ENCODE measurements at places on chromosomes 3 and 15.

DNA sequence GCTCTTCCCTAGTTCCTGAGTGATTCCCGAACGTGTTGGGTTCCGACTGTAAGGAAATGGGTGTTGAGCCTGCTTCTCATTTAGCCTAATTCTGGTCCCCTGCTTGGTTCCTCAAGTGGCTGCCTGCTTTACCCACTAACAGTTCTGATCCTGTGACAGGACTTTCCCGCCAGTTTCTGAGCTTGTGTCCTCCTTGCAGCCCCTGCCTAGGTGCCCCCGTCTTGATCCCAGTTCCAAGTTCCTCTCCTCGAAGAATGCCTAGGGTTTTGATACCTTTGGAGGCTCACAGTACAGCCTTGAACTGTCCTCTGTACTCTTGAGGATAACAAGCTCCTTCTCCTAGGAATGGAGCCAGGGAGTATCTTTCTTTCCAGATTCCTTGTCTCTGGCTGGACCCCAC lies 12.0 kb upstream of the RASGRF1 start:
- DNase-seq, result no peak

DNA sequence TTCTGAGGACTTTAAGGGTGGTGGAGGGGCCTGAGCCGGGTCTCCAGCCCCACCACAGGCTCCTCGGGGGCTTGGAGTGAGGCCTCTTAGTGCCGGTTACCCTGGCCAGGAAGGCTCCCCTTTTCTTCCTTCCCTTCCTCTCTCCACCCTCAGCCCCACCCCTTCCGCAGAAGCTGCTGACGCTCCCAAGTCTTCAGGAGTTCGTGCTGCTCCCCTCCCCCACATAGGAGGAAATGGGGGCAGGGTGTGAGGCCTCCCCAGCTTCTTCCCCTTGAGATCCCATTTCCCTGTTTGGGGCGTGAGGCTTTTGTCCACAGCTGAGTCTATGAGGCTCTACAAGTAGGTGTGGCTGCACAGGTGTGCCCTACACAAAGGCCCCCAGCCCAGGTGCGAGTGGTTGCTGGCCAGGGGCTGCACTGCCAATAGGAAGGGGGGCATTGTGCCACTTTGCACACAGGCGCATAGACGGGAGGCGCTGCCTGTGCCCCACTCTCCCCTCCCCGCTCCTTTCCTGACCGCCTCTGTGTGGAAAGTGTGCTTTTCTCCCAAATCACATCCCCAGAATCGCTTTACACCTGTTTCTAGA lies 915 bp upstream of the CALML4 start:
- DNase-seq, result no peak

DNA sequence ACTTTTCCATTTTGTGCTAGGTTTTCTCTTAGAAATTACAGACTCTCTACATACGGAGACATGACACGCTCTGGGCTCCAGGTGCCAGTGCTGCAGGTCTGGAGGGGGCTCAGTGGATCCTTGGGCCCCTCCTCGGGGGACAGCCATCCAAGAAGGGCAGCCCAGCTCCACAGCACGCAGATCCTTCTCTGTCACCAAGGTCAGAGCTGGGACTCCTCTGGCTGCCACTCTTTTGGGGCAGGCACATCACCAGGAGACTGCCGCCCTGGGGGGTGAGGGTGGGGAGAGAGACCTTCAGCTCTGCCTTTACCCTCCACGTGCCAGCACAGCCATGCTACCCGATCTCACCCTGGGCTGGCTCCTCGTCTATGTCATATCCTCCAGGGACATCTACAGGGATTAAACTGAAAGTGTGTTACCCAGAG lies 65.6 kb downstream of the ATP10A start:
- DNase-seq, result no peak

DNA sequence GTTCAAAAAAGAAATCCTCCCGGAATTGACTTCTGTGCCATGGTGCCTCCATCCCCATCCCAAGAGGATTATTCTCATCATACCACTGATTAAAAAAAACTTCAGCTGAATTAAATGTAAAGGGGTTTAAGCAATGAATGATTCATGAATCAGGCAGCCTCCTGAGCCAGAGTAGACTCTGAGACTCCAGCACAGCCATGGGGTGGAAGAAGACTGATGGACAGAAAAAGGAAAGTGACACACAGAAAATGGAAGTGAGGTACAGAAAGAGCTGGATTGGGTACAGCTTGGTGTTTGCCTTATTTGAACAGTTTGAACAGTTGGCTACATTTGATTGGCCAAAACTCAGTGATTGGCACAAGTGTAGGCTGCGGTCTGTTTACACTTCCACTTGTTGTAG lies 224.8 kb upstream of the ATP10A start:
- DNase-seq, result peak; percentile 91

DNA sequence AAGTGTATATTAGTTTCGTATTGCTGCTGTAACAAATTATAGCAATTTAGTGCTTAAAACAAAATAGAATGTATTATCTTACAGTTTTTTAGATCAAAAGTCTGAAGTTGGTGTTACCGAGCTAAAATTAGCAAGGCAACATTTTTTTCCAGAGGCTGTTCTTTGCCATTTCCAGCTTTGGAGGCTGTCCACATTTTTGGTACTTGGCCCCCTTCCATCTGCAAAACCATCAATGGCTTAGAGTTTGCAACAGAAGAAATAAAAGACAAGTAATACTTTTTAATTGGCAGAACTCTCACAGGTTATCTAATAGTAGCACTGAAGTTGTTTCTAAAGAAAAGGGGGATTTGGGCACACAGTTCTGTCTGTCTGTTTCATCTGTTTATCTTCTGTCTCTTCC lies 1248.5 kb downstream of the ROBO1 start:
- no peak for DNase-seq

GRCh38 chr15:39127925-39128617 lies 452.8 kb upstream of the THBS1 start:
- no peak for DNase-seq

DNA sequence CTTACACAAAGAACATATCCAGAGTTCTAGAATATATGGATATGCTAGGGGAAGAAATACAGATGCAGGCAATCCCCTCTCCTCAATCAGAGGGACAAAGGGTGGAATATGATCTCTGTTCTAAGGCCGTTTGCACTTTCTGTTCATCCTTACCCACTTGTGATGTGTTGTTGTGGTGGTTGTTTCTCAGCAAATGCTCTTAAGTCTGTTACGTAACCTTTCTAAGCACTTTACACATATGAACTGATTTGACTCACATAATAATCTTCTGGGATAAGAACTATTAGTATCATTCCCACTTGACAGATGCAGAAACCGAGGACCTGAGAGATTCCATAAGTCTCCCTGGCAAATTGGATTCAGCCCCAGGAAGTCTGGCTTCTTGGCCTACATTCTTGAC lies 40.5 kb downstream of the NGRN start:
- DNase-seq, result no peak

- DNase-seq, result no peak
Observed at GRCh38 chr3:48564022-48564421, 441 bp upstream of the UCN2 start.

GRCh38 chr3:172562871-172563865 lies 39.9 kb upstream of the TNFSF10 start:
- no peak for DNase-seq

- DNase-seq, result no peak
Observed at GRCh38 chr3:62604751-62605351, 231.5 kb upstream of the FEZF2 start.

- DNase-seq, result no peak
Observed at GRCh38 chr15:77964193-77964592, 113.3 kb downstream of the TBC1D2B start.

DNA sequence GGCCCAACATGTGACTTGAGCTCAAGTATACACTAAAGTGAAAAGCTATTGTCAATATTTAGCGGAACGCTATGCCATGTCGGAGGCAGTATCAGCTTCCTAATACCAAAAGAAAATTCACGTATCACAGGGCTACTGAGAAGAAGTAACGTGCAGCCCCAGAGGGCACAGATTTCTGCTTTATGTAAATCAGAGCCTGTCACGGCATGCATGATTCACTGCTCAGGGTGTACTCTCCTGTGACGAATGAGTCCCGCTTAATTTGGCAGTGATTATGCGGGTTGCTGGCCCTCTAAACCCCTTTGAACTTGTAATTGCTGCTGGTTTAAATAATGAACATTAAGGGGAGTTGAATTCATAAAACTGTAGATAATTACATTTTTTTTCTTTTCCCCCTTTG lies 85.3 kb downstream of the MEIS2 start:
- DNase-seq, result no peak

DNA sequence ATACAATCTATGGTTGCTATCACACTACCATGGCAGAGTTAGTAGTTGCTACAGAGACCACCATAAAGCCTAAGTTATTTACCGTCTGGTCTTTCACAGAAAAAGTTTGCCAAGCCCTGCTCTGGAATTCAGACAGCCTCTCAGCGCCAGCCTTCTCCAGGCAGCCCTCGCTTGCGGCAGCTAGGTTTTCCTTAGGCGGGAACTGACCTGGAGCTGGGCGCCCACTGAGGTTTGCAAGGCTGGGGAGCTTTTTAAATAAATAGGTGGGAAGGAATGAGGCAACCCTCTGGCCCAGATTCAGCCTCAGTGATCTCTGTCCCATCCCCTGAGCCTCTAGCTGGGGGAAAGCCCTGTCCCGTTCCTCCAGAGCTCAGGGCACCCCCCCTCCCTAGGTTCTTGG lies 1.2 kb downstream of the CTSH start:
- DNase-seq, result no peak

DNA sequence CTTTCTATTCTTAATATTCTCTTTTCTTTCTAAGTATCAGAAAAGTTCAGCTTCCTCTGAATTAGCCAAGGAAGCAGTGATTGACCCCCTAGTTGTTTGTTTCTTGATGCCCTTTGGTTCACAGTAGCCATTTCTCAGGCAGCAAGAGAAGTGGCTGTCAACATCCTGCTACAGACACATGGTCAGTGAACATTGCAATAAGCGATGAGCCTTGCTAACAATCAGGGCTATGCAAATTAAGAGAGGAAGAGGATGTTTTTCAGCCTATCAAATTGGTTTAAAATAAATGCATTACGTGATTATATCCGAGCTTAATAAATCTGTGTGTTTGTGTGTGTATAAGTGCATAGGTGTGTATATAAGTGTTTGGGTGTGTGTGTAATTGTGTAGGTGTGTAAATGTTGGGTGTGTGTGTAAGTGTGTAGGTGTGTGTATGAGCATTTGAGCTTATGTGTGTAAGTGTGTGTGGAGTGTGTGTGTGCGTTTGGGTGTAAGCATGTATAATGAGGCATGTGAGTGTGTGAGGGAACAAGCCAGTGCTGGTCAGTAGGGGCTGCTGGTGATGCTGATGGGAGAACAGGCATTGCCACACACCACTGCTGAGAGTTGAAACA lies 78.1 kb upstream of the XCR1 start:
- no peak for DNase-seq

- no peak for DNase-seq
Observed at GRCh38 chr3:16216373-16216935, 42.0 kb downstream of the GALNT15 start.

DNA sequence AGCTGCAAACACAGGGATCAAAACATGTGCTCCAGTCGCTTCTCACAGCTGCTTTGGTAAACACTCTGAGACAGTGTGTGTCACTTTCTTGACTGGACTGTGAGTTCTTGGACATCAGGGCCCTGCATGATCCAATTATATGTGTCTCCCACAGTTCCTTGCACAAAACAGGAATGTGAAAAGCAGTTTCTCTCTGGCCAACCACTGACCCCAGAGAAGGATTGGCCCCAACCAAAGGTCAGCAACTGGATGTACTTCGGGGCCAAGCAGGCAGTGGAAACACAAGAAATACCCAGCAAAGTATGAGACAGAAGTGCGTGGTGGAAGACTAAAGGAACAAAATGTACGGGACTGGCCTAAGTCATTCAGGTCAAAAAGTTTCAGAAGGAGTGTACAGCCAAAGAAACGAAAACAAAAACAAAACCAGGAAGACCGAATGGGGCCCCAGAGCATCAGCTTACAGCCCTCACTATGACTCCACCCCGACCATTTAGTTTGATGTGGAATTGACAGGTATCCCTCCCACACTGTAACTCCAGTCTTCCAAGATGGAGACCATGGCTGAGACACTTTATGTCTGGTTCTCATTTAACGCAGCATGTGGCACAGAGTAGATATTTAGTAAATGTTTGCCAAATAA lies 76.7 kb upstream of the LPP start:
- DNase-seq, result no peak

DNA sequence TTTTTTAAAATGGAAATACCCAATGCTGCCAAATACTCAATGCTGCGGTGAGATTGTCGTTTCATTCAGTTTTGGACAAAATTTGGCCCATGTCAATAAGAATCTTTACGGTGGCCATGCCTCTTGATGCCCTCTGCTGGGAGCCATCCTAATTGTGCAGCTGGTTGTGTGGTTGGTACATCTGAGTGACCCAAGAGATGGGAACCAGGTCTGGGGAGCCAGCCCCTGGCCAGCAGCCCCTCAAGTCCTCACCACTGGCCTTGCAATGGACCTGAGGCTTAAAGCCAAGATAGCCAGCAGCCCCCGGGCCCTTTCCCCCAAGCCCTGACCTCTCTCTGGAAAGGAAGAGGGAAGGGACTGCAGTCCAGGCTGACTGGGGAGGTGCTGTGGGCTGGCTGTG lies 36.4 kb upstream of the ESYT3 start:
- DNase-seq, result peak; percentile 18

DNA sequence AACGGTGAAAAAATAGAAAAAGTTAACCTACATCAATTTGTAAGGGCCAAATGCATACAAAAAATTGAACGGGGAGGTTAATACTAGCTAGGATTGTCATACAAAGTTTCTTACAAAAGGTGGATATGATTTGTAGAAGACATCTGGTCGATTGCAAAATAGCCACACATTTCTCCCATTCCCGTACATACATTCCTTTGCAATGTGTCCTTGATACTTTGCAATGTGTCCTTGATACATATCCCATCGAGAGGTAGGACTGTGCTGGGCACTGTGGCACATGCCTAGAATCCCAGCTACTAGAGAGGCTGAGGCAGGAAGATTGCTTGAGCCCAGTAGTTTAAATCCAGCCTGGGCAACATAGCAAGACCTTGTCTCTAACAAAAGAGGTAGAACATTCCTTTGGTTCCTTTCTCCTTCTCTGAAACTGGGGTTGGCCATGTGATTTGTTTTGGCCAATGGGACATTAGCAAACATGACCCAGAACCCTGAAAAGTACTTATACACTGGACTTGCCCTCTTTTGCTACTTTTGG lies 9.5 kb downstream of the TTBK2 start:
- no peak for DNase-seq

GRCh38 chr3:182650568-182651128 lies 142.7 kb upstream of the ATP11B start:
- DNase-seq, result no peak

Measured in cerebellar cortex (tissue), 1 donor.